ENCODE measurements at places on chromosomes 1 and 21. TPM values are rescaled to one million over a fixed set of nuclear protein-coding genes. Genes with fewer than 3 reads are reported as not detected.

Gene GREM2
- total RNA-seq = not detected

GRCh38 chr21:44006656-44007055 is 5.5 kb upstream of the TRAPPC10 start:
- no peaks in the 10 kb centered on the region for H3K4me1 ChIP-seq
- no peaks in the 10 kb centered on the region for H3K36me3 ChIP-seq
- DNase-seq = no peak
- peak overlapping the region; percentile 76 for H3K27ac ChIP-seq
- no peak overlapping the region for H3K4me3 ChIP-seq
- H3K27me3 ChIP-seq = no peaks in the 10 kb centered on the region

DNA sequence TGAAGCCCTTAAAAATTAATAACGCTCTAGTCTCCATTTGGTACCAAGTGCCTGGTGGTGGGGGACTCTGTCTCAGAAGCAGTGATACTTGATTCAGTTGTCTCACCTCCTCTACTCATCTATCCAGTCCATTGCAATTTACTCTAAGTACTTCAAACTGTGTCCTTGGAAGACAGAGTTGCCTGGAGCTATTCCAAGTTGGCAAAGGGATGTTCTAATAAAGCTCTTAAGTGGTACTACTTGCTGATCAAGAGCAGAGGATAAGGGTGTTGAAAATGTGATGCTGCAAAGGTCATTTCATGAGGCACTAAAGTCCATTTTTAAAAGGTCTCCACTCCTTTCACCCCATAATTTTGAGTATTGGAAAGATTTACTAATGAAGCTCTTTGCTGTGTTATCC is 142.2 kb downstream of the NFIA start:
- peaks cover 36% of the 10 kb centered on the region for H3K4me1 ChIP-seq
- H3K36me3 ChIP-seq = no peaks in the 10 kb centered on the region
- H3K27ac ChIP-seq = peak overlapping the region; percentile 27
- H3K27me3 ChIP-seq = no peaks in the 10 kb centered on the region
- no peak for DNase-seq

DNA sequence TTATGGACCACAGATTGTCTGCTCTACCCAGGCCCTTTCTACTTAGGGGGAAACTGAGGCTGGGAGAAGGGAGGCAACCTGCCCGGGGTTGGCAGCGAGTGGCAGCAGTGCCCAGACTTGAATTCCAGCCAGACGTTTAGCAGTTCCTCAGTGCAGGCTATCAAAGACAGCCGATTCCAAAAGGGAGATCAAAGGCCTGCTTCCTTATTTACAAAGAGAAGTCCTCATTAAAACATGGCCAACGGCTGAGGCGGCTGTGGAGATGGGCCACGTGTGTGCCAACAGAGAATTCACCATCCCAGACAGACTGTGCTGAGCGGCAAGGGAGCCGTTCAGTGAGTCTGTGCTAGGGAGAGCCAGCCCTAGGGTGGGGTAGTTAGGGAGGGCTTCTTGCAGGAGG is 27.7 kb downstream of the C1QB start:
- H3K4me1 ChIP-seq = no peaks in the 10 kb centered on the region
- H3K27ac ChIP-seq = no peak overlapping the region
- H3K36me3 ChIP-seq = no peaks in the 10 kb centered on the region
- H3K27me3 ChIP-seq = no peaks in the 10 kb centered on the region

DNA sequence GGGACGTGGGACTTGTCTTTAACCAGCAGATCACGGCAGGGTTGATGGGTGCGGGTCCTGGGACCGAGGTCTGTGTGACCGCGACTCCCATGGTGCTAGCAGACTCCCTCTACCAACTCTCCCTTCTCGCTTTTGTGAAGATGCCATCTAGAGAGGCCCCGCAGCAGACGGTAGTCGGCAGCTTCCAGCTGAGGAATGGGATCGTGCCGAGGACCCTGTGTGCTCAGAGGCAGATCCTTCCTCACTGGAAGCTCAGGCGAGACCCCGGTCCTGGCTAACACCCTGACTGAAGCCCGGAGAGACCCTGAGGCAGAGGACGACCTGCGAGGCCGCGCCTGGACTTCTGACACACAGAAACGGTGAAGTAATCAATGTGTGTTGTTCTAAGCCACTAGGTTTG is 12.5 kb upstream of the SPATC1L start:
- H3K4me1 ChIP-seq = no peaks in the 10 kb centered on the region
- H3K36me3 ChIP-seq = peaks cover 83% of the 10 kb centered on the region
- no peaks in the 10 kb centered on the region for H3K27me3 ChIP-seq
- no peak for DNase-seq
- no peak overlapping the region for H3K4me3 ChIP-seq

DNA sequence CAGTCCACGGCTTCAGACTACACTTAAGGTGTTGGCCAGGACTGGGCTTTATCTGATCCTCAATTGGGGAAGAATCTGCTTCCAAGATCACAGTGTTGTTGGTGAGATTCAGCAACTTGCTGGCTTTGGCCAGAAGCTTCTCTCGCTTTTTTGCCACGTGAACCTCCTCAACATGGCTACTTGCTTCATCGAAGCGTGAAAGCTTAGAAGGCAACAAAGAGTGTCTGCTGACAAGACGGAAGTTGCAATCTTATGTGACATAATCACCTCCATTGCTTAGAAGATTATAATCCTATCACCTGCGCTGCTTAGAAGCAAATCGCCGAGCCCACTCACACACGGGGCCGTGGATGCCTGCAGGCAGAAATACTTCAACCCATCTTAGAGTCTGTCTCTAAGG is 10.4 kb upstream of the ITPKB start:
- no peak overlapping the region for H3K27ac ChIP-seq
- no peaks in the 10 kb centered on the region for H3K36me3 ChIP-seq
- DNase-seq = no peak

- H3K4me1 ChIP-seq = no peaks in the 10 kb centered on the region
- H3K36me3 ChIP-seq = no peaks in the 10 kb centered on the region
- H3K27me3 ChIP-seq = no peaks in the 10 kb centered on the region
- no peak for DNase-seq
These were observed 44.6 kb downstream of the CDCP2 start for GRCh38 chr1:54108156-54108555.

Measured in ascending aorta (tissue), 2 donors.